Cerebellar cortex (tissue), 1 donor: ENCODE measurements at places on chromosomes 16 and 17.

DNA sequence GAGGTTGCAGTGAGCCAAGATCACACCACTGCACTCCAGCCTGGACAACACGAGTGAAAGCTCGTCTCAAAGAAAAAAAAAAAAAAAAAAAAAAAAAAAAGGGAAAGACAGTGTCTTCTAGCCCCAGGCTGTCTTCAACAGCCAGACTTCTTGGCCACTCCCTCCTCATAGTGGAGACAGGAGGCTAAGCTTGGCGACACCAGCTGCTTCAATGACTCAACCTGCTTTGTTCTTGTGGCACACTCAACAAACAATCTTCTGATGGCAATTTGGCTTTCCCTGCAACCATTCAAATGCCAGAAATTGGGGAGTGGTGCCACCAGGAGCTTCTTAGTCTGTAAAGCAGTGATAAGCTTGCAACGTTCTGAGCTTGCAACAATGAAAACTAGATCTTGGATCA is 290.4 kb upstream of the DYNLRB2 start:
- DNase-seq, result no peak

DNA sequence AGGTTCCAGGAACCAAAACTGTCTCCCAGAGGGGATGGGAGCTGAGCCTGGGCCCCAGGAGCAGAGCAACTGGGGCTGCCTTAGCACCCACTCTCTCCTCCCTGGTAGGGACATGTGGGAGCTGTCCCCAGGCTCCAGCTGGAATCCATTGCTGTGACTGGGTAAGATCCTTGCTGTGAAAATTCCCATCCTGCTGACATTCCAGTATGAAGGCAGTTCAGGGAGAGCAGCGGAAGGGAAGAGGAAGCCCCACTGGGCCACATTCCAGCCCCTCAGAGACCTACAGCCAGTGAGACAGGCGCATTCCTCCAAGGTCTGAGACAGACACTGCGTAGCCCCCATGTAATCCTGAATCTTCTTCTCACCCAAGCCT is 24.2 kb downstream of the MYO18A start:
- DNase-seq, result no peak

GRCh38 chr16:1992704-1993317 is 3.0 kb downstream of the SYNGR3 start:
- no peak for DNase-seq

- peak; percentile 59 for DNase-seq
These were observed 341.5 kb downstream of the SNX29 start for GRCh38 chr16:12317856-12318537.

DNA sequence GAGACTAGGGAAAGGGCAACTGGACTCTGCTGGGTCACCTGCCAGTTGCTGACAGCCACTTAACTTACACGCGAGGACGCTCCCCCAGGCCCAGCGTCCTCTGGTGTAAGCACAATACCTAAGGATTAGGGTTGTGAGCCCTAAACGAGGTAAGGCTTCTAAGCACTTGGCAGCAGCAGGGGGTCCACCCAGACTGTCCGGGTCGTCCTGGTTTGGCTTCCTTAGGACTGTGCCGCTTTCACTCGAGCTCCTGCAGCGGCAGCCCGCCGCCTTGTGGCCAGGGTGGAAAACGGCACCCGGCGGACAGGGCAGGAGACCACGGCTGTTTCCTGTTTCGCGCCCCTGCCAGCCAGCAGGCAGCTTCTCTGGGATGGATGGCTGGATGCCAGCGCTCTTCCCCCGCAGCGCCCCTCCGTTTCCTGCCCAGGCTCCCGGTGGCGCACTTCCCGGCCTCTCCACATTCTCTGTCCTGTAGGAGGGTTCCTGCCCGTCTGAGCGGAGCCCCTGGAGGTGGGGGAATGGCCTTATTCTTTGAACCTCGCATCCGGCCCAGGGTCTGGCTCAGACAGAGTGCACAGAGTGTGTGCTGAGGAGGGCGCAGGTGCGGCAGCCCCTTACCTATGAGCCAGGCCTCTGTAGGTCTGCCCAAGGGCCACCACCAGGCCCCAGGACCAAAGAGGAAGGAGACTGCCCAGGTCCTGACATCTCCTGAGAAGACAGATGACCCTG is 47.0 kb upstream of the AMZ2 start:
- peak; percentile 73 for DNase-seq

GRCh38 chr16:53084141-53084541 is 29.4 kb downstream of the CHD9 start:
- DNase-seq, result no peak

DNA sequence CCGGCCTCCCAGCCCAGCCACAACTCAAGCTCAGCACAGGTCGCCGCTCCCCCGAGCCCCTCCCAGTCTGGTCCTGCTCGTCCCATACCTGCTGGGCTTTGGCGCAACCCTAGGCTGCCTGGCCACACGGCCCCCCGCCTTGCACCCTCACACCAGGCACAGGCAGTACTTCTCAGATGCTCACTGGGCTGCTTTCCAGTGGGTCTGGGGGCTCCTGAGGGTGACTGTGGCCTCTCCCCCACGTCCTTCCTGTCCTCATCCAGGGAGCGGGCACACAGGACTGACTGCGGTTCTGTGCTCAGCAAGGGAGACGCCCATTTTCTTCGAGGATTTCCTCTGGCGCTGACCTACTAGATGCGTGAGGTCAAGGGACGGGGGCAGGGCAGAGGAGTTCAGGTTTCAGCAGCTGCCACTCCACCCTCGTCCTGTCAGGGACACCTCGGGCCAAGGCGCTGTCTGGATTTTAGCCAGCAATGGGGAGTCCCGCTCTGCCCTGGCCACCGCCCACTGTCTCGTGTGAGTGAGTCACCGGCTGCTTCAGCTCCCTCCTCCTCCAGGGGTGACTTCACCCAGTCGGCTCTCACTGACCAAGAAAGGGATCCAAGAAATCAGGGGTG is 115.8 kb downstream of the NPIPB11 start:
- peak; percentile 82 for DNase-seq

GRCh38 chr17:79047291-79047920 is 23.4 kb downstream of the C1QTNF1 start:
- DNase-seq, result no peak

DNA sequence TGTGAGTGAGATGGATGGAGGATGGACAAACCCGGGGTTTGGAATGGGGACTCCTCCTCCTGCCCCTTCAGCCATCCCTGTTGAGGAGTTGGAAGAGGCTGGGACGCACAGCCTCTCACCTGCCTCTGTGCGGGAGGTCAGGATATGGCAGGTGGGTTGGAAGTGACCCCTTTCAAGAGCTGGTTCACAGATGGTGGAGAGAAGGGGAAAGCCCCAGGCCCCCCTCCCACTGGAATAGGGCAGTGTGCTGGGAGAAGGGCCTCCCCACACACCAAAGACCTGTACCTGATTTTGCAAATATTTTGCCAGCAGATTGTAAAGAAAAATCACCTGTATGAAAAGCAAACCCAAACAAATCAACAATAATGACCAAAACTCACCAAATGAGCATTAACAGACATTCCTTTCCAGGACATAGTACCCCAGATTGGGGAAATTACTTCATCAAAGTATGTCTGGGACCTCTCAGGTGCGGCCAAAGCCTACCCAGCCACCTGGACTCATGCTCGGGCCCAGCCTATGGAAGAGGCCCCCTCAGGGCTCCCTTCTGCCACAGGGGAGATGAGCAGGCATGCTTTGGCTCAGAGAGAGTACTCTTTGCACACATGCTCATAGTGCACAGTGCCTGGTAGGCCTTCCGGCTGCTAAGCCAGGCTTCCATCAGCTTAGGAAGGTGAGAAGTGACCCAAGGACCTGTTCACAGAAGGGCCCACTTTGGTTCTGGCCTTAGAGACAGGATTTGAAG is 7.8 kb downstream of the SLC47A2 start:
- DNase-seq, result no peak

GRCh38 chr17:67376737-67377487 is at the start of gene PITPNC1:
Gene PITPNC1 (plus strand): TSS chr17:67377281.
- DNase-seq, result peak; percentile 91

DNA sequence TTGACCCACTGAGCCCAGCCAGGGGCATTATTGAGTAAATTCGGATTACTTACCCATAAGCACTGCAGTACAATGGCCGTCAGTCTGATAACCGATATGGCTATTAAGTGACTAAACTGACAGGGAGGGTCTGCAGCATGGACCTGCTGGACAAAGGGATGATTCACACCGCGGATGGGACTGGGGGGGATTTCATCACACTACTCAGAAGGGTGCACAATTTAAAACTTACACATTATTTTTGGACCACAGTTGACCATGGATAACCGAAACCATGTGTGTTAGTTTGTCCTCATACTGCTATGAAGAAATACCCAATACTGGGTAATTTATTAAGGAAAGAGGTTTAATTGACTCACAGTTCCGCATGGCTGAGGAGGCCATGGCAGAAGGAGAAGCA is 106.5 kb downstream of the ABCC6 start:
- no peak for DNase-seq
